Thoracic aorta (tissue), 2 donors: ENCODE measurements at places on chromosomes 13 and 19. TPM values are rescaled to one million over a fixed set of nuclear protein-coding genes. Genes with fewer than 3 reads are reported as not detected.

Gene CLDN10
- not detected for total RNA-seq

Gene ACTMAP
- total RNA-seq: 0.68 TPM

DNA sequence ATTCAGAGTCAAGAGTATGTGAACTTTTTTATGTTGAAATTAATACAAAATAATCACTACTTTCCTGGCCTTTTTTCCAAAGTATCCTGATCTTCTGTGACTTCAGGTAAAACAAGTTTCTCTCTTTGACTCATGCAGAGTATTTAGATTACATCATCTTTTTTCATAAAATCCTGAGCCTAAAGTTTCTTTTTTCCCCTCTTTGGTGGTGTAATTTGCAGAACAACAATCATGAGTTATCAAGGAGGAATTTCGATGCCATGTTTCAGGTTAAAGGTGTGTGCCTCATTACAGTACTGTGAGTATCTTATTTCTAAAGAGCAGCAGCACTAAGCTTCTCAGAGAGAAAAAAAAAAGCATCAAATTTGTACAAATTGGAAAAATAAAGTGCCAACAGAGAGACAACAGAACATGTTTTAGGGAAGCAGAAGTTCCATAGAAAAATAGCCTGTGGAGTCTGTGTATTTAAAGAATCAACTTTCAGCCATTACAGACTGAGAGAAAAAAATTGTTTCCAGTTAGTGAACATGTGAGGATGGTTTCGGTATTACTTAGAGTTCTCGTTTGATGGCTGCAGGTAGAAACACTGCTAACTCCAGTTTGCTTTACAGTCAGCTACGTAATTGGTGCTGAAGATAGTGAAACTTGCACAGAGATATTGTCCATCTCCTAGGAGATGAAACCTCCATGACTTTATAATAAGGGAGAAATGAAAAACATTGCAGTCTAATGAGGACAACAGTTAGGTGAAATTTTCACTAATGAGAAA, 78.1 kb upstream of the PCDH9 start:
- H3K4me1 ChIP-seq: no peaks in the 10 kb centered on the region
- no peak for DNase-seq
- no peak overlapping the region for H3K4me3 ChIP-seq
- H3K27me3 ChIP-seq: no peaks in the 10 kb centered on the region
- no peak overlapping the region for H3K27ac ChIP-seq
- no peaks in the 10 kb centered on the region for H3K36me3 ChIP-seq

Gene NLRP5
- not detected for total RNA-seq

GRCh38 chr19:39032063-39032918, at the start of gene FBXO27:
TSS of gene FBXO27 (minus strand) at chr19:39032549. CDS start at chr19:39032227, 322 bp downstream.
- DNase-seq: no peak
- H3K27me3 ChIP-seq: no peaks in the 10 kb centered on the region
- H3K27ac ChIP-seq: peak within 1 kb of the TSS; percentile 66
- peaks cover 6% of the 10 kb centered on the region for H3K4me1 ChIP-seq

- no peak for DNase-seq
- no peaks in the 10 kb centered on the region for H3K4me1 ChIP-seq
- no peak overlapping the region for H3K27ac ChIP-seq
- H3K4me3 ChIP-seq: no peak overlapping the region
These were observed 18.2 kb downstream of the FCGBP start for GRCh38 chr19:39916236-39916635.

- no peaks in the 10 kb centered on the region for H3K4me1 ChIP-seq
- no peak for DNase-seq
- no peaks in the 10 kb centered on the region for H3K27me3 ChIP-seq
These were observed 781.3 kb upstream of the MIR17HG start for GRCh38 chr13:90565985-90566713.

Gene ZNF626
- 27.3 TPM for total RNA-seq

GRCh38 chr13:89205856-89206520, 1534.8 kb downstream of the SLITRK5 start:
- no peak overlapping the region for H3K4me3 ChIP-seq
- no peaks in the 10 kb centered on the region for H3K27me3 ChIP-seq
- H3K4me1 ChIP-seq: no peaks in the 10 kb centered on the region

Gene PRKCG
- total RNA-seq: not detected

Gene RGL3
- total RNA-seq: 47.4 TPM

DNA sequence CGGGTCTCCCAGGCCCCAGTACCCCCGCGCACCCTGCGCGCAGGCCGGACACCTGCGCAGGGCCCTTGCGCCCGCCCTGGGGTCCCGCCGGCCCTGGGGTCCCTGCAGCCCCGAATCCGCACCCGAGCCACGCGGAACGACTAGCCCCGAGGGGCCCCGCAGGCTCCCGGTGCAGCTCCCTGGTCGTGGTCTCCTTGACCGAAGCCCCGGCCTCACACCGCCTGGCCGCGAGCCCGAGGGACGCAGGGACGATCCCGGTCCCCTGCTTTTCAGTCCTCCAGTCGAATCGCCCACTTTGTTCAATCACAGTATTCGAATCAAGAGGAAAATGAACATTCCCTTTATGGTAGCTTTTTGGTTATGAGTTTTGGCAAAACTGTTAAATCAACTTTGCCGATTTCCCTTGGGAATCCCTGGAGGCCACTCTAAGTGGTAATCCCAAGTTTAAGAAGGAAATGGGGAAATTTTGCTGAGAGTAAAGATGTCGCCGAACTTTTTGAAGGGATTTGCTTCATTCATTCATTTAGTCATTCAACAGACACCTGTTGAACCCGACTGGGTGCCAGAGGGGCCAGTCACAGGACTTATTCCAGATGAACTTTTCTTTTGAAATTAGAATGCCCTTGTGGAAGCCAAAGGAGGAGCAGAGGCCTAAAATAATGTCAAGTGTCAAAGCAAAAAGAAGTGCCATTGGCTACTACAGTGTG, 75.0 kb downstream of the ZIC5 start:
- peak overlapping the region; percentile 71 for H3K4me3 ChIP-seq
- no peaks in the 10 kb centered on the region for H3K27me3 ChIP-seq
- peaks cover 10% of the 10 kb centered on the region for H3K4me1 ChIP-seq
- H3K27ac ChIP-seq: no peak overlapping the region

GRCh38 chr13:93316841-93317240, 90.2 kb downstream of the GPC6 start:
- no peak for DNase-seq
- H3K27ac ChIP-seq: no peak overlapping the region
- no peaks in the 10 kb centered on the region for H3K36me3 ChIP-seq
- H3K4me1 ChIP-seq: peaks cover 10% of the 10 kb centered on the region
- no peak overlapping the region for H3K4me3 ChIP-seq
- no peaks in the 10 kb centered on the region for H3K27me3 ChIP-seq
